ENCODE measurements at places on chromosomes 4 and X. TPM values are rescaled to one million over a fixed set of nuclear protein-coding genes. Genes with fewer than 3 reads are reported as not detected.

The AKAP14 gene
- total RNA-seq = not detected

DNA sequence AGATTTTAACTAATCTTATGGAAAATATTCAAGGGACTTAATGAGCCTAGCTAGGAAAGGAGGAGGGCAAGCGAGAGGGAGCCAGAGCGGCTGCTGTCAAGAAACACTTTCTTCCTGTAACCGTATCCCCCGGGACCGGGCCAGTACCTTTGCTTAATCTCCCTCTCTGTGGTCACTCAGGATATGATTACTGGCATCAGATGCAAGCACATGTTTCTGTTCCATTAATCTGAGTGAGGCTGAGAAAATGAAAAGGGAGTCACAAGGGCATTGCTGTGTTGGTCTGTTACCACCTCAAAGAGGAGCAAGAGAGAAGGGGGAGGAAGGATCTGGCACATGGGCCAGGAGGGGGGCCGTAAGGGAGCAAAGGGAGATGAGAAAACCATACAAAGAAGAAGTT is 356.7 kb upstream of the GATB start:
- H3K27ac ChIP-seq = no peak overlapping the region
- H3K4me1 ChIP-seq = peaks cover 39% of the 10 kb centered on the region
- H3K4me3 ChIP-seq = no peak overlapping the region

GRCh38 chr4:108372681-108373080 is 203.9 kb upstream of the LEF1 start:
- no peak overlapping the region for H3K4me3 ChIP-seq
- H3K36me3 ChIP-seq = no peaks in the 10 kb centered on the region
- H3K27ac ChIP-seq = no peak overlapping the region
- H3K4me1 ChIP-seq = no peaks in the 10 kb centered on the region

- H3K4me1 ChIP-seq = no peaks in the 10 kb centered on the region
- H3K27me3 ChIP-seq = no peaks in the 10 kb centered on the region
These were observed 611.2 kb downstream of the RPA4 start for GRCh38 chrX:97494756-97495372.

The PCSK1N gene
- 2.0 TPM for total RNA-seq

The TSPAN6 gene
- total RNA-seq = 52.2 TPM

The DMRTC1B gene
- 1.3 TPM for total RNA-seq
